ENCODE measurements at places on chromosomes 6 and 20.

GRCh38 chr6:57068061-57068460 lies 21.6 kb downstream of the KIAA1586 start:
- H3K4me3 ChIP-seq, result no peak overlapping the region
- no peak overlapping the region for H3K27ac ChIP-seq
- H3K27me3 ChIP-seq, result no peaks in the 10 kb centered on the region
- H3K36me3 ChIP-seq, result peaks cover 13% of the 10 kb centered on the region
- no peak for DNase-seq
- no peaks in the 10 kb centered on the region for H3K4me1 ChIP-seq

- peaks cover 7% of the 10 kb centered on the region for H3K27me3 ChIP-seq
- H3K4me3 ChIP-seq, result no peak overlapping the region
- H3K4me1 ChIP-seq, result peaks cover 54% of the 10 kb centered on the region
- no peak for DNase-seq
- H3K36me3 ChIP-seq, result peaks cover 11% of the 10 kb centered on the region
- peak overlapping the region; percentile 7 for H3K27ac ChIP-seq
Observed at GRCh38 chr6:44225579-44226325, 2.4 kb downstream of the SLC29A1 start.

- no peak overlapping the region for H3K27ac ChIP-seq
- H3K4me3 ChIP-seq, result no peak overlapping the region
- no peaks in the 10 kb centered on the region for H3K27me3 ChIP-seq
- H3K36me3 ChIP-seq, result no peaks in the 10 kb centered on the region
- H3K4me1 ChIP-seq, result no peaks in the 10 kb centered on the region
Observed at GRCh38 chr20:9180481-9181257, 111.8 kb downstream of the PLCB4 start.

DNA sequence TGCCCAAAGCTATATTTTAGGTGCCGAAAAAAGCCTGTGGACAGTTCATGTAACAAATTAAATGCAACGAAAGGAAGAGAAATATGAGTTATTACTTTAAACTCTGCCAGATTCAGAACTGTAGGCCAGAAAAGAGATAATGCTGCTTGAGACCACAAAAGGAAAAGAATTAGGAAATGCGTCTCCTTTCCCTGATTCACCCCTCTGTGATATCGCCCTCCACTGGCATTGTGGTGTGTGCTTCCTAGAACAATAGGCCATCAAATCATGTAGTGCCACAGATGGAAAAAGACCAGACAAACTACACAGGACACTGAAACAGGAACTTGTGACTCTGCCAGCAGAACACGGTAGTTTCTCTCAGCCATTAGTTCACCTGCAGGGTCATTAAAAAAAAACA lies 14.7 kb upstream of the LAMA4 start:
- no peak overlapping the region for H3K4me3 ChIP-seq
- no peaks in the 10 kb centered on the region for H3K4me1 ChIP-seq
- DNase-seq, result no peak
- H3K36me3 ChIP-seq, result no peaks in the 10 kb centered on the region
- H3K27ac ChIP-seq, result no peak overlapping the region
- H3K27me3 ChIP-seq, result no peaks in the 10 kb centered on the region

- no peak overlapping the region for H3K4me3 ChIP-seq
- no peaks in the 10 kb centered on the region for H3K4me1 ChIP-seq
- no peak overlapping the region for H3K27ac ChIP-seq
- no peak for DNase-seq
- H3K36me3 ChIP-seq, result no peaks in the 10 kb centered on the region
- no peaks in the 10 kb centered on the region for H3K27me3 ChIP-seq
Observed at GRCh38 chr6:168574075-168574698, 133.2 kb downstream of the SMOC2 start.

GRCh38 chr20:56616716-56617115 lies 12.4 kb upstream of the TFAP2C start:
- no peak overlapping the region for H3K4me3 ChIP-seq
- H3K27me3 ChIP-seq, result no peaks in the 10 kb centered on the region
- no peak for DNase-seq
- no peaks in the 10 kb centered on the region for H3K36me3 ChIP-seq
- H3K27ac ChIP-seq, result no peak overlapping the region

- H3K4me1 ChIP-seq, result no peaks in the 10 kb centered on the region
- DNase-seq, result no peak
- no peak overlapping the region for H3K4me3 ChIP-seq
- peaks cover 15% of the 10 kb centered on the region for H3K27me3 ChIP-seq
Observed at GRCh38 chr20:47925593-47925992, 140.3 kb upstream of the SULF2 start.

DNA sequence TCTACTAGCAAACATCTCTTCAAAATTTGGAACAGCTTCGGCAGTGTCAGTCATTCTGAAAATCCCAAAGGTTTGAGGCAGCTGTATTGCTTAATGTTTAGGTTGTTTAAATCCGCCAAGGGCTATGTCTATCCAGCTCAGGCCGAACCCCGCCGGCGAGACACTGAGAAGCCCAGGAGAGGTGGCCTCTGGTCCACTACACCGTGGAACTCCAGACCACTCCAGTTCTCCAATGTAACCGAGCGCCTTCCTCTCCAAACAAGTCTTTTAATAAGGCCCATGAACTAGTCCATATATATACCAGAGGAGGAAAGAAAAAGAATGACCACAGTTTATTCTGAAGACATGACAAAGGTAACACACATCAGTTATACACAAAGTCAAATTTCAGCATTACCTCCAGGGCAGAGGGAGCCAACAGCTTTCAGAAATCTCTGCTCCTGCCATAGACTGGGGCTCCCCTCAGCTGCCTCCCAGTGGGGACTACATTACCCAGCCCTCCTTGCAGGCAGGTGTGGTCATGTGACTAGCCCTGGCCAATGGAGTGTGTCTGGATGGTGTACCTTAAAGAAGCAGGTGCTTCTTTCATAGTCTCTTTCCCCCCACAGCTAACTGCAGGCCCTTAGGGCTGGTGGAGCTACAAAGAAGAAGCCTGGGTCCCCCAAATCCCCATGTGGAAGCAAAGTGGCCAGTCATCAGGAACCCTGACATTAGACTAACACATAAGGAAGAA lies at the start of gene RAMACL:
Gene RAMACL, minus strand, starts transcription at position 255 of the 733 bp plus-strand sequence. Its CDS starts 201 bp downstream, at position 54.
- peaks cover 58% of the 10 kb centered on the region for H3K4me1 ChIP-seq
- no peak for DNase-seq
- no peaks in the 10 kb centered on the region for H3K27me3 ChIP-seq

GRCh38 chr20:9038791-9039535 lies 29.9 kb upstream of the PLCB4 start:
- H3K36me3 ChIP-seq, result no peaks in the 10 kb centered on the region
- H3K4me1 ChIP-seq, result no peaks in the 10 kb centered on the region
- DNase-seq, result no peak
- H3K4me3 ChIP-seq, result no peak overlapping the region
- H3K27ac ChIP-seq, result no peak overlapping the region

- H3K4me3 ChIP-seq, result no peak overlapping the region
- no peaks in the 10 kb centered on the region for H3K4me1 ChIP-seq
- no peak overlapping the region for H3K27ac ChIP-seq
Observed at GRCh38 chr6:102474041-102474807, 1080.7 kb downstream of the GRIK2 start.

- H3K4me1 ChIP-seq, result peaks cover 30% of the 10 kb centered on the region
- H3K27me3 ChIP-seq, result no peaks in the 10 kb centered on the region
- no peak for DNase-seq
- H3K36me3 ChIP-seq, result no peaks in the 10 kb centered on the region
Observed at GRCh38 chr6:85680388-85680787, 37.7 kb upstream of the SYNCRIP start.

GRCh38 chr20:12047838-12048432 lies 130.2 kb downstream of the BTBD3 start:
- H3K36me3 ChIP-seq, result no peaks in the 10 kb centered on the region
- H3K27me3 ChIP-seq, result no peaks in the 10 kb centered on the region
- H3K27ac ChIP-seq, result no peak overlapping the region
- H3K4me1 ChIP-seq, result peaks cover 9% of the 10 kb centered on the region
- no peak for DNase-seq

- no peak overlapping the region for H3K27ac ChIP-seq
- H3K4me1 ChIP-seq, result peaks cover 41% of the 10 kb centered on the region
- H3K4me3 ChIP-seq, result no peak overlapping the region
- no peaks in the 10 kb centered on the region for H3K27me3 ChIP-seq
Observed at GRCh38 chr6:170051229-170052172, 239.4 kb downstream of the DLL1 start.

- peak; percentile 76 for DNase-seq
- H3K4me3 ChIP-seq, result no peak overlapping the region
- H3K4me1 ChIP-seq, result peaks cover 9% of the 10 kb centered on the region
- no peaks in the 10 kb centered on the region for H3K27me3 ChIP-seq
- no peak overlapping the region for H3K27ac ChIP-seq
Observed at GRCh38 chr6:56370561-56371211, 123.3 kb upstream of the COL21A1 start.

DNA sequence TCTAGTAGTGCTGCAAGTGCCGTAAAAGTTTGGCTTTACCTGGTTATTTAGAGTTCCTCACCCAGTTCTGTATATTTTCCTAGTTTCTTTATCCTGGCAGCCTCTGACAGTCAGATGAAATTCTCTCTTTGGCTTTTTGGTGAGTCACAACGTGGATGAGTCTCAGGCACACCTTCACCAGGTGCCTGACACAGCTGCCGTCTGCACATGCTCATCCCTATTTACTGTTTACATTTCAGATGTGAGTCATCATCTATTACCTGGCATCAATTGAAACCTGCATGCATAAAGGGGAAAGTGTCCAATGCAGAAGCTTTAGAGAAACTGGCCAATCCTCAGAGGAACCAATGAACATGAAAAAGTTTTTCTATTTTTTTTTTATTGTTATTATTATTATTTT lies 33.3 kb upstream of the ADGRF4 start:
- no peak overlapping the region for H3K4me3 ChIP-seq
- H3K4me1 ChIP-seq, result no peaks in the 10 kb centered on the region
- no peaks in the 10 kb centered on the region for H3K27me3 ChIP-seq
- no peak for DNase-seq
- no peaks in the 10 kb centered on the region for H3K36me3 ChIP-seq

DNA sequence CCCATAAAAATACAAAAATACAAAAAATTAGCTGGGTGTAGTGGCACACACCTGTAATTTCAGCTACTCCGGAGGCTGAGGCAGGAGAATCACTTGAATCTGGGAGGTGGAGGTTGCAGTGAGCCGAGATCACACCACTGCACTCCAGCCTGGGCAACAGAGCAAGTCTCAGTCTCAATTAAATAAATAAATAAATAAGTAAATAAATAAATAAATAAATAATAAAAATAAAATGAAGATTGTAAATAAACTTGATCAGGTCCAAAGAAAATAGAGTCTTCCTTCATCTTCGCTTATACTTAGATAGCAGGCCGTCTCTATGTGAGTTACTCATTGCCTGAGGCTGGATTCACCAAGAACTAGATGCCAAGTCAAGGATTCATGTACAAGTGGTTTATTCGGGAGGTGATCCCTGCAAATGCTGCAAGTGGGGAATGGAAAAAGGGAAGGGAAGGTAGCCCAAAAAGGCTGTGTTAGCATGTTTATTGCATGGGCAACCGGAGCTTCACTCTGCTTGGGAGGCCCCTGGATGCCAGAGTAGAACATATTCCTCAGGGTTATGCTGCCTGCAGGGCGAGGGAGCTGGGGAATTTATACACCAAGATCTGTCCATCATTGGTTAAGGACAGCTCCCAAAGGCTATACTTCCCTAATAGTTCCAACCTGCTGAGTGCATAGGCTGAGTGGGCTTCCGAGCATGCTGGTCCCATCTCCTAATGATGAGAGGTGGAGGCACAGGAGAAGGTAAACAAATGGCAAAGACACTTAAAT lies 16.3 kb downstream of the PRND start:
- no peak overlapping the region for H3K4me3 ChIP-seq
- H3K27ac ChIP-seq, result no peak overlapping the region
- no peaks in the 10 kb centered on the region for H3K36me3 ChIP-seq

DNA sequence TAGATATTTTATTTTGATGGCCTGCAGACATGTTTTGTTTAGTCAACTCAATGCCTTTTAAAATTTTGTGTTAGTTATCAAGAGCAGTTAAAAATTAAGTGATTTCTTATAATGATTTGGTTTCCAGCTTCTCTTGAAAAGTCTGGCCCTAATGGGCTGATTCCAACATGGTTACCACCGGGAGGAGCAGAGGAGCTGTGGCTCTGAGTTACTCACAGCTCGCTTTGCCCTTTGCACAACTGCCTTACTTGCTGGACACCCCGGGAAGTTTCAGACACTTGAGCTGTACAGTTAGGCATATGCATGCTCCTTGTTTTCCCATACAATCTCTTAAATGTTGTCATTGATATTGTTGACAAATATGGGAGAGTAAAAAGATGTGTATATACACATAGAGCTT lies 173.1 kb upstream of the MMS22L start:
- no peak overlapping the region for H3K27ac ChIP-seq
- H3K36me3 ChIP-seq, result no peaks in the 10 kb centered on the region
- no peak for DNase-seq
- no peaks in the 10 kb centered on the region for H3K27me3 ChIP-seq
- no peaks in the 10 kb centered on the region for H3K4me1 ChIP-seq
- H3K4me3 ChIP-seq, result no peak overlapping the region

- no peaks in the 10 kb centered on the region for H3K36me3 ChIP-seq
- H3K27ac ChIP-seq, result no peak overlapping the region
- H3K4me1 ChIP-seq, result no peaks in the 10 kb centered on the region
- peaks cover 26% of the 10 kb centered on the region for H3K27me3 ChIP-seq
- no peak for DNase-seq
Observed at GRCh38 chr20:57071954-57072583, 194.4 kb downstream of the BMP7 start.

DNA sequence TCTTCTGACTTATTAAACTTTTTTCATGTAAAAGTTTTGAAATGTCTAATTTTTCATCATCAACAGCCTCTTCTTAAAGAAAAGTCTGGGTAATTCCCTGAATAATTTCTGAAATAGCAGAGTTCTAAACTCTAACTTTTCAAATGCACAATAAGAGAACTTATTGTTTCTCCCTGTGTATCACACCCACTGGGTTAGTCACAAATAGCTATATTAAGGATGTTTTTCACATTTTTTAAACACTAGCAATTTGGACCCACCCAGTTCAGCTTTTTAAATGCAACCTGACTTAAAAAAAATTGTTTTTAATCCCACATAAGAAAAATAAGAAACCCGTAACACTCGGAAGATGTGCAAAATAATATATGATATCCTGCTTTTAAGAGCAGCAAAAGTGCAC lies 61.4 kb upstream of the UTRN start:
- no peaks in the 10 kb centered on the region for H3K36me3 ChIP-seq
- no peak overlapping the region for H3K27ac ChIP-seq
- DNase-seq, result no peak
- no peak overlapping the region for H3K4me3 ChIP-seq

GRCh38 chr20:36812594-36813463 lies 39.3 kb upstream of the DSN1 start:
- H3K4me3 ChIP-seq, result no peak overlapping the region
- DNase-seq, result no peak
- H3K27ac ChIP-seq, result peak overlapping the region; percentile 48
- H3K27me3 ChIP-seq, result no peaks in the 10 kb centered on the region

- no peak overlapping the region for H3K4me3 ChIP-seq
- DNase-seq, result no peak
- H3K36me3 ChIP-seq, result no peaks in the 10 kb centered on the region
- H3K27me3 ChIP-seq, result peaks cover 88% of the 10 kb centered on the region
Observed at GRCh38 chr20:58841539-58842264, 9.0 kb downstream of the GNAS-AS1 start.

- no peak for DNase-seq
- peaks cover 24% of the 10 kb centered on the region for H3K4me1 ChIP-seq
- no peak overlapping the region for H3K27ac ChIP-seq
- no peak overlapping the region for H3K4me3 ChIP-seq
- H3K36me3 ChIP-seq, result no peaks in the 10 kb centered on the region
Observed at GRCh38 chr6:43811733-43812099, 41.7 kb downstream of the VEGFA start.
